ENCODE measurements at places on chromosomes 1 and 21. TPM values are rescaled to one million over a fixed set of nuclear protein-coding genes. Genes with fewer than 3 reads are reported as not detected.

Gene KRTAP21-2
- not detected for total RNA-seq

Gene OR2G6
- not detected for total RNA-seq

Gene GJA5
- 0.03 TPM for total RNA-seq

Gene RORC
- total RNA-seq: 0.05 TPM

Gene PRAMEF2
- not detected for total RNA-seq

Gene HSD3B2
- not detected for total RNA-seq

Gene KCND3
- total RNA-seq: 0.05 TPM

Gene ACTA1
- total RNA-seq: 0.21 TPM

Gene COL16A1
- total RNA-seq: 5.4 TPM

Gene FCMR
- total RNA-seq: 4.9 TPM

Gene AMY2A
- not detected for total RNA-seq

Gene TSPEAR
- total RNA-seq: not detected

Gene POGK
- total RNA-seq: 26.9 TPM

Gene ATG4C
- total RNA-seq: 4.5 TPM

Gene RYR2
- total RNA-seq: 0.02 TPM

Gene RHEX
- not detected for total RNA-seq

Gene CD53
- total RNA-seq: not detected

Gene ZNF593OS
- total RNA-seq: not detected

Gene LYPD8
- total RNA-seq: 0.09 TPM

Gene NUP210L
- not detected for total RNA-seq

Gene MX2
- total RNA-seq: 0.06 TPM

Gene SLC30A7
- 10.1 TPM for total RNA-seq

Gene MAP1LC3C
- total RNA-seq: not detected

Gene AMY1C
- total RNA-seq: not detected

Gene REN
- total RNA-seq: not detected

Gene CELSR2
- 5.7 TPM for total RNA-seq

Gene PPP1R15B
- total RNA-seq: 28.7 TPM

Gene PRKACB
- total RNA-seq: 7.2 TPM

Gene NIBAN1
- total RNA-seq: 0.91 TPM

Gene GJA9
- total RNA-seq: not detected

Gene ASCL5
- total RNA-seq: not detected

Gene IGSF5
- not detected for total RNA-seq

Gene CYP4X1
- 0.04 TPM for total RNA-seq

Gene UBL4B
- not detected for total RNA-seq

Gene LHX8
- total RNA-seq: 1.2 TPM

Gene APOBEC4
- not detected for total RNA-seq

Gene SUSD4
- 0.60 TPM for total RNA-seq

Gene C2CD4D
- total RNA-seq: not detected

Gene MLLT11
- total RNA-seq: 18.8 TPM

Gene ZSWIM5
- total RNA-seq: 0.49 TPM

Gene C1orf53
- 4.3 TPM for total RNA-seq

Gene RGS13
- not detected for total RNA-seq

Gene KCNK2
- total RNA-seq: 0.12 TPM

Gene LAMB3
- total RNA-seq: 20.5 TPM

Gene RGS8
- not detected for total RNA-seq

Gene HAO2
- not detected for total RNA-seq

Gene KCNK1
- total RNA-seq: 17.8 TPM

Gene NBPF6
- total RNA-seq: not detected

Gene KLHDC9
- total RNA-seq: 2.2 TPM

Gene LRRC38
- total RNA-seq: not detected

Gene TTC34
- 0.04 TPM for total RNA-seq

Gene GBP6
- not detected for total RNA-seq
